Stimulated activated CD8-positive, alpha-beta memory T cell treated with anti-CD3 and anti-CD28 coated beads, Interleukin-4, amount 100 ng/mL, for 48 hours (primary cell): ENCODE measurements at places on chromosomes 5 and 9.

DNA sequence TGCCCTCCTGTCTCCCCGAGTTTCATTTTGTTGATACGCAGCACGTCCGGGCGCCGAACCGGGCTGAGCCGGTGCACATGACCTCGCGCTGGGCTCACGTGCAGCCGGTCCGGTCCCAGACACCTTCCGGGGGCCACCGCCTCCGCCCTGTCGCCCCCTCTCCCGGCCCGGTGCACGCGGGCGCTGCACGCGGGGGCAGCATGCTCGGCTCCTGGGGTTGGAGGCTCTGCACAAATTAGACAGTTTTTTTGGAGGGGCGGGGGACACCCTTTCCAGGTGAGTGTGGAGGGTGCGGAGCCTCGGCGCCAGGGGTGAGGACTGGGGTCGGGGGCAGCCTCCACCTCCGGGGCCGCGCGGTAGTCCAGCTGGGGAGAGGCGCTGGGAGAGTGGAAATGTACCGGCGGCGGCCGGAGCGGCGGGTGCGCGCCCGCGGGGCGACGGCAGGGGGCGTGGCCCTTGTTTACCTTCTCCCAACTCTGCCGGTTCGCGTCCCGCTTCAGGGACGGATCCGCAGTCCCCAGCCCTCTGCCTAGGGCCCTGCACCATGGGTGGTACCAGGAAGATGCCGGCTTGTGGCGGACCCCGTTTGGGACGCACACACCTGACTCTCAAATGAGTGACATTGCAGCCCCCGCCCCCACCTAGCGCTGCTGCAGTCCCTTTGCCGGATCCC, 1.1 kb downstream of the JADE2 start:
- peak; percentile 88 for DNase-seq

GRCh38 chr5:1468247-1468612, 23.0 kb upstream of the SLC6A3 start:
- DNase-seq = peak; percentile 53

DNA sequence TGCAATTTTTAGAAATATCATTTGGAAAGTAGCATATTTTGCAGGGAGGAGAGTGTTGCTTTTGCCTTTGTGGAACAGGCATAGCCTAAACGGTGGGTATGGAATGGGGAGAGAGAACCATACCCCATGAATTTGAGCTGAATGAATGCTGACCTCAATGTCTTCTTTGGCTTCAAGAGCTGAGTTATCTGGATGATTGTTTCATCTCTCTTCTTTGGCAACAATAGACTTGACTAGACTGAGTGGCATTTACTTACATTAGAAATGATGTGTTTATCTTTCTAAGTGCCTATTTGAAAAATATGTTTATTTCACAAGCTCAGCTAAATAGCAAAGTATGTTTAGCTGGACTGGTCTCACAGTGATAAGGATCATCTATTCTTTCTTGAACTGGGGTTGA, 42.8 kb downstream of the SPEF2 start:
- DNase-seq = no peak

DNA sequence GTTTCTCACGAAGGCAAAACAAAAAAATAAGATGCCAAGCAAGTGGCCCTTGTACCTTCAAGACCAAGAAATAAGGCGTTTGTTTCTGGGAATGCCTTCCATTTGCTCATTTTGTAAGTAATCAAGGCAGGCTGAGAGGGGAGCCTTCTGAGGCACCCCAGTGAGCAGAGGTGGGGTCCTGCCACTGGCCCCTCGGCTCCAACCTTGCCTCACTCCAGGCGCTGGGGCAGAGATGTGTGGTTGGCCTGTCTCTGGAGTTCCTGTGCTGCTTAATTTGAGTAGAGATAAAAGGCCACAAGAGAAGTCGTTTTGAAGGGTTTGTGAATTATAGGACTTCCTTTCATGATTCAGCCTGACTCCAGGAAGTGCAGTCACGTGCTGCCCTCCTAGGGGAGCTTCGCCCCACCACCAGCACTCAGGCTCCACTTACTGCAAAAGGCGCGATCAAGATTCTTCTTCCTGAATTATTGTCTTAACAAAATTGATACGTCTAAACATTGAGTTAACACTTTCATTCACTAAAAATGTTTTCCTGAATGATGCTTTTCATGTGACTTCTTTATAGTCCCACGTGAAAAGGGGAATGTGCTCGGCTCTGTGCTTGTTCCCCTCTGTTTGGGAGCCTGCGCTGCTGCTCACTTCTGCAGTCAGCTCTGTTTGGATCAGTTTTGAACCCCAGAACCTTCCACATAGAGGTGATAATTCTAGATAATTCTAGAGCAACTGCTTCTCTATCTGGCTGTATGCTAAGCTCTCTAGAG, 13.7 kb downstream of the SYK start:
- no peak for DNase-seq

- no peak for DNase-seq
Measured at GRCh38 chr9:38081356-38082108, 12.5 kb upstream of the SHB start.

DNA sequence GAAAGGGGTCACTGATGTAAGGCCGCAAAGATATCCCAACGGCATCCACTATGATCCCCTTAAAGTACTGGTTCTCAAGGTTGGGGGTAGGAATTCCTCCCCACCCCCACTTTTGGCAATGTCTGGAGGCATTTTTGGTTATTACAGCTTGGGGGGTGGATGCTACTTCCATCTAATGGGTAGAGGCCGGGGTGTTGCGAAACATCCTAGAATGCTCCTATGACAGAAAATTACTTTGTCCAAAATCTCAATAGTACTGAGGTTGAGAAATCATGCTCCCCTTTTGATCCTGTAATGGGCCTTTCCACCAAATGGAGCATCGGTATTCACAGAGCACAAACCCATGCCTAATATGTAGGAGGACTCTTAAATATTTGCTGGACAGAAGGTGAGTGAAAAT, 20.8 kb upstream of the TCERG1 start:
- DNase-seq = no peak

DNA sequence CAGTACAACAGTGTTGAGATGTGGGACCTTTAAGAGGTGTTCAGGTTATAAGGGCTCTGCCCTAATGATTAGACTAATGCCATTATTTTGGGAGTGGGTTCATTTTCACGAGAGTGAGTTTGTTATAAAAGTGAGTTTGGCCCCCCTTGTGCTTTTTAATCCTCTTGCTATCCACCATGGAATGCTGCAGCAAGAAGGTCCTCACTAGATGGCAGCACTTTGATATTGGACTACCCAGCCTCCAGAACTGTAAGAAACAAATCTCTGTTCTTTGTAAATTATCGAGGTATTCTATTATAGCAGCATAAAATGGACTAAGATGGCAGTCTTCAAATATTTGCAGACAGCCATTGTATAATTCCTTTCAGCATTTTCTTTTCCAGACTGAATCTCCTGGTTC, 212.4 kb downstream of the LRRC70 start:
- DNase-seq = no peak

- DNase-seq = no peak
Measured at GRCh38 chr9:108536836-108537601, 318.8 kb downstream of the ACTL7B start.

DNA sequence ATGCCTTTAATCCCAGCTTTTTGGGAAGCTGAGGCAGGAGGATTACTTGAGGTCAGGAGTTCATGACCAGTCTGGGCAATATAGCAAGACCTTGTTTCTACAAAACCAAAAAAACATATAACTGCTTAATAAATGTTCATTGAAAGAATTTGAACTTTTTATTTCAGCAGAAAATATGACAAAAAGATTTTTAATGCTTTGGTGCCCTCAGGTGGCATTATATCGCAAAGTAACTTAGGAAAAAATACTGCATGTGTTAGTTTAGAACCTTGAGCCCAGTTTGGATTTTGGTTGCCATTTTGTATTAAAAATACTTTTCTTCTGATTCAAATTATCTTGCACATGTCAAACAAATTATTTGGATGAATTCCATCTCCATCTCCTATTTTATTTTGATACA, 103.2 kb downstream of the GPBP1 start:
- DNase-seq = no peak

DNA sequence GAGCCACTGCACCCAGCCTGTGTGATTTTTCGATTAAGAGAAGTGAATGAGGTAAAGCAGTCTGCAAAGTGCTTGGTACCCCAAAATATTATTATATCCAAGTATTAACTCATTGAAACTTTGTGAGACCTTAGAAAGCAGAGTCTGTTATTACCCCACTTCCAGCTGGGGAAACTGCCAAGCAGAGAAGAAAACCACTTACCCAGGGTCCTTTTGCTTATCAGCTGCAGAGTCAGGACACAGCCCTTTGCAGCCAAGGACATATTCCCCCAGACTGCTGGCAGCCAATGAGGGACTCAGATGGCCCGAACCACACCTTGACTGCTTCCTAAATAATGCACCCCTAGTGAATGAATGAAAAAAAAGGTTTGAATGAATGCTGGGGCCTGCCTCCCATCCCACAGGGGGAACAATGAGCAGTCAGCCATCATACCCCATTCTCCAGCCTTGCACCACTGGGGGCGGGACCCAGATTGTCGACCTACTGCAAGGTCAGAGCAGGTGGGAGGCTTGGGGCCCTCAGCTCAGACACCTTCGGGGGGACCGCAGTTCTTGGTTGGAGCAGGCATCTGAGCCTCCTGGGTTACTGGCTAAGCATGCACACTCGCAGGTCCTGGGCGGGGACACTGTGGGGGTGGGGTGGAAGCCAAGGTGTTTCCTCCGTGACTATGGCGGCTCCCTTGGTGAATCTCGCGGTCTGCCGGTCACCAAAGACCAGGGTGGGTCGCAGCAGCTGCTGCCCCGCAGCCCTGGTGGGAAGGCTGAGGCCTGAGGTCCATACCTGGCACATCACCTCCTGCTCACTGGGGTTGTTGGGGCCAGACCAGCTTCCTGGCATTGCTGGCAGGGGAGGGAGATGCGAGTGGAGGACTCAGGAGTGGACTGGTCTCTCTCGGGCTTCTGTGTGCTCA, 29.7 kb downstream of the PRRT1B start:
- no peak for DNase-seq

DNA sequence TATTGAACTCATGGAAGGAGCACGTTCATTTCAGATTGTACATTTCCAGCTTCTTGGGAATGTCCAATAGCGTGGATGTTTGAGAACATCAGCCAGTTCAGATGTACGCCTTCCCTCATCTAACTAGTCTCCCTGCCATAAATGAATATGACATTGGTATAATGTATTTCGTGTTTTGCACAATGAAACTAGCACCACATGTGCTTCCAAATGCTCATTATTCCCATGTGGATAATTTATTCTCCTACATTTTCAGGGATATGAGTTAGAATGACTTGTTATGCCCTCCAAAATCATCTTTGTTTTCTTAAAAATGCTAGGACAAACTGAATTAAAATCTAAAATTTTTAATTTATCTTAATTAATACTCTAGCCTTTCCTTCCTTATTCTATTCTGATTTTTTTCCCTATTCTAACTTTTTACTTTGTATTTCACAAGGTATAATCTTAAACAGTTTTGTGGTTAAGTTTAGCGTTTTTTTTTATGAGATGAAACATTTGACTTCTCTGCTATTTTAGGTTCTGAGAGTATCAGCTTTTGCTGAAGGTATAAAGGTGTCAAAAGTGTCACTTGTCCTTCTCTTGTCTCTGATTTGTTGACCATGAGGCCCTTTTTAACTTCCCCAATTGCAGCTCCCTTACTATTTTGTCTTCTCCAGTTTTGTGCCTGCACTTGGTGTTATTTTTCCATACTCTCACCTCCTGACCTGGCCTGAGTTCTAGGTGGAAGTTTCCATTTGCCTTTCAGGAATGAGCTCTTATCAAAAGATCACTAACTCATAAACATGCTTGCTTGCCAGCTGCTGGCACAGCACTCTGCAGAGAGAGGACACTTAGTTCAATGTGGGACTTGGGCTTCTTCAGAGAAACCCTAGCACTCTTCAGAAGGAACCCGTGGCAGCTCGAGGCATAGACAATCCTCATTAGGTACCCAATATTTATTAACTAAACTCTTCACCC, 106.8 kb downstream of the FRMD3 start:
- no peak for DNase-seq

GRCh38 chr9:134055981-134056461, 11.8 kb downstream of the BRD3 start:
- no peak for DNase-seq

GRCh38 chr5:88045931-88046461, 222.6 kb downstream of the TMEM161B start:
- no peak for DNase-seq

DNA sequence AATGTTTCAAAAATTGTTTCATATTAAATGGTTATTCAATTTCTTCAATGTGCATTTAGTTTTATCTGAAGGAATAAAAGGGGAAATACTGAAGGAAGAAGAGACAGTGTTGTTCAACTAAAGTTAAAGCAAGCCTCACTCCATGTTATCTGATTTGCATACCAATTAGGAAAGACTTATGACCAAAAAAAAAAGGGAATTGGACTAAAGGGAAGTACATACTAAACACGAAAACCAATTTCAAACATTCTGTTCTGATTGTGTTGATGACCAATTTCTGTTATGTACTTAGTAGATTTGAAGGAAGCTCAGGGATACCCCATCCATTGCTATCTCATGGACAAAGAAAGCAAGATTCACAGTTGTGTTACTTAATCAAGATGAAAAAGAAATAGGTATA, 4.9 kb upstream of the GAPT start:
- no peak for DNase-seq

- no peak for DNase-seq
Measured at GRCh38 chr9:120868339-120868675, 8.7 kb downstream of the PHF19 start.

DNA sequence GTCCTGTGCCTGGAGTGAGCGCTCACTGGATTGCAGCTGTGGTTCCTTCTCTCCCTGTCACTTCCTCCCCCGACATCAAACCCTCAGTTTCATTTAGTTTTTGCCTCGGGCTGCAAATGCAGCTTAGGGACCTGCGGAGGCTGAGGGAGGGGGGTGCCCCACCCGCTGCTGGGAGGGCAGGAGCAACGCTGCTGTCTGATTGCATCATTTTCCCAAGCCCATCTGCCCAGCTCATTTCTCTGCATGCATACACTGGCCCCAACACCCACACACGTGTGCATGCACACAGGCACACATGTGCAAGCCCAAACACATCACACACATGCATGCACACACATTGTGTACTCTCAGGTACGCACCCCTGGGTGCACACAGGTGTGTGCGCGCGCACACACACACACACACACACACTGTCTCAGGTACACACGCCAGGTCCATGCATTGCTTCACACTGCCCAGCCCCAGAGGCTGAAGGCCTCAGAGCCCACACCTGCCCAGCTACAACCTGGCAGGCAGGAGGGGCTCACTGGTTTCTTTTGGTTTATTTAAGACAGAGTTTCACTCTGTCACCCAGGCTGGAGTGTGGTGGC, 3.4 kb downstream of the ASS1 start:
- DNase-seq = no peak

DNA sequence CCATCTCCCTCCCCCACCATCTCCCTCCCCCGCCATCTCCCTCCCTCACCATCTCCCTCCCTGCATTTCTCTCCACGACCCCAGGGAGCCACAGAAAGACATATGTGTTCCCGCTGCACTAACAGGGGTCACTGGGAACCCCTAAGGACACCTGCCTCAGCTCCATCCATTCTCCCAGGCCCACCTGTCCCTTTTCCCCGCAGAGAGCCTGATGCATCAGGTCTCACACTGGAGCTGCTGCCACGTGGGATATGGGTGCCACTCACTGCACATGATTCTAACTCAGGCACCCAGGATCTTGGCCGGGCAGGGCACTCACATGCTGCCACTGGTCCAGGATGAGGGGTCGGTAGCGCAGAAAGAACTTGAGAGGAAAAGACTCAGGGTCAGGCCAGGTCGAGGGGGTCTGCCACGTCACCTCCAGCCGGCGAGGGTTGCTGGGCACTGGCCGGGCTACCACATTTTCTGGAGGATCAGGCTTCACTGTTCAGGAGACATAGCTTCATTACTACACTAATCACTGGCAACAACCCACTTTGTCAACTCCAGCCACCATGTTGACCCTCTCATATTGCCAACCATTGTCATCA, 33.2 kb upstream of the ENHO start:
- DNase-seq = no peak
